ENCODE measurements at places on chromosomes 6 and 20.

GRCh38 chr20:54237116-54237943, 29.4 kb downstream of the PFDN4 start:
- DNase-seq: no peak

DNA sequence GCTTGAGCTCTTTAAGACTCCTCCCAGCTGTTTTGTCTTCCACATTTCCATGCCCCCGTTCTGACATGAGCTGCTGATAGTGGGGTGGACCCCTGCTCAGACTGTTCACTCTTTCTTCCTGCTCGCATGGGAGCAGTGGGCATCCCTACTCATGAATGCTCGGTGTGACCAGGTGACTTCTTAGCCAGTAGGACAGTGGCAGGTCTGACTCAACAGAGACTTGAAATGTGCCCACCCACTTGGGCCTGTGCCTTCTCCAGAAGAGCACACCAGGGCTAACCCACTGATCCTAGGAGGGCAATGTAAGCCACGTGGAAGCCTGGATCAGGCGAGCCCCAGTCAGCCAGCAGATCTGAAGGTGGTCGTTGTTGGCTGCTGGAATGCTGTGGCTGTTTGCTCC, 582.0 kb downstream of the QKI start:
- no peak for DNase-seq

- DNase-seq: no peak
These were observed 28.3 kb downstream of the FYN start for GRCh38 chr6:111844921-111845320.

GRCh38 chr6:111837641-111838500, 35.4 kb downstream of the FYN start:
- no peak for DNase-seq

- DNase-seq: peak; percentile 36
These were observed 1111.4 kb upstream of the CITED2 start for GRCh38 chr6:140485740-140486449.

DNA sequence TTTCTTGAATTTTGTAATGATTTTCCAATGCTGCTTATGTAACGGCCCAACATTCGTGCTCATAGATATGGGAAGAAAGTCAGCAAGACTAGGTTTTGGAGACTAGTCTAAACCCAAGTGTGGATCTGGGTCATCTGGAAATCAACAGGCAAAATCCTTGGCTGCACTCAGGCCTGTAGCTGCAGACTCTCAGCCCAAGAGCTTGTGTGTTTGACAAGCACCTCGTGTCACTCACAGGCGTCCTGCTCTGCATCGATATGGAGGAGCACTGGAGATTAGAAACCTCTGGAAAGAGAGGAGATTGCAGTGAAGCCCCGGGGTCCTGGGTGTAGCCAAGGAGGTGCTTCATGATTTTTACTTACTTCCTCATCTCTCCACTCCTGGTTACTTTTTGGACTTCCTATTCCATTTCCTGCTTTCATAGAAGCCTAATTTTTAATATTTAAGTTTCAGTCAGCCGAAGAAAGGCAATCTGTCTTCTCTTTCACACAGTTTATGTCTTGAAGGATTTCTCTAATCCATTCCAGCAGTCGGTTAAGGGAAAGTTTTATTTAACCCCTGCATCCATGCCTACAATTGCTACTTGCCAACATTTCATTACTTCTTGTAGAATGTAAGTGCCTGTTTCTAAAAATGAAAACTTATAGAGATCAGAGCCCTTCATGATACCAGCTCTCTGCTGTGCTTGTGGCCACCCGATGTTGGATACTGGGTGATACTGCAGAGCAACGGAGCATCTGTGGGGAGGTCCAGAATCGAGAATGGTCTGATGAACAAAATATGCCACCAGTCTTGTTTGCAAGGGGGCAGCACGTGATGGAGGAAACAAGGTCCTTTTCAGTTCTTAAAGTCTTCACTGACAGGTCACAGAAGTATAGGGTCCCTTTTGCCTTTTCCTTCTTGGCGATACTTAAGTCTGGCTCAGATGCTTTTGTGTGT, 296.3 kb downstream of the QKI start:
- DNase-seq: no peak

DNA sequence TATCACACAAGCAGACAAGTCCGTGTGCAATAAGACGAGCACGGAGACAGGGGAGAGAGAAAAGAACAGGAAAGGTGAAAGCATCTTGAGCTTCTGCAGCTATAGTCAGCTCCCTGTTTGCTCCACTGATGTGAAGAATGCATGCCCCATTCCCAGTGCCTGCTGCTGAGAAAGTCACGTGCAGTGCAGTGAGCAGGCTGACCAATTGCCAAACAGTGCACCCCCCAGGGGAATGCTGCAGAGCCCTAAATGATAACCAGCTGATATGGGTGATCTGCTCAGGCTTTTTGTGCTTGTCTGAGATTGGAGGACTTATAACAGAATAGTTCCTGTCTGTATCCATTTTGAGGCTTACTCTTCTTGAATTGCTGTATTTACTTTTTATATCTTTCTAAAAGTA, 121.5 kb downstream of the PACRG start:
- no peak for DNase-seq

DNA sequence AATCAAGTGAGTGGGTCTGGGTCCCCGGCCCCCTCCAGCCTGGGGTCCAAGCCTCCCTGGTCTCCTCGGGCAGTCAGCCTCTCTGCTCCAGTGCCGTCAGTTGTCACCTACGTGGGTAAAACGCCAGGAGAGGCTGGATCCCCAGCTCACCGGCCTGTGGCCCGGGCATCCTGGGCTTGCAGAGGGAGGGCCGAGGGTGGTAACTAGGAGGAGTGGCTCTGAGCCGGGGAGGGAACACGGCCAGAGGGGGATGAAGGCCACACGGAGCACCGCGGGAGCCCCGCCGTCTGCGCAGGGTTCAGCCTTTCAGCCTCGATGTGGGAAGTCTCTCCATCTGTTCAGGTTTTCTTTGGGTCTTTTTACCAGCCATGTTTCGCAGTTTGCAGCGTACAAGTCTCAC, 29.5 kb upstream of the BHLHE23 start:
- peak; percentile 9 for DNase-seq

DNA sequence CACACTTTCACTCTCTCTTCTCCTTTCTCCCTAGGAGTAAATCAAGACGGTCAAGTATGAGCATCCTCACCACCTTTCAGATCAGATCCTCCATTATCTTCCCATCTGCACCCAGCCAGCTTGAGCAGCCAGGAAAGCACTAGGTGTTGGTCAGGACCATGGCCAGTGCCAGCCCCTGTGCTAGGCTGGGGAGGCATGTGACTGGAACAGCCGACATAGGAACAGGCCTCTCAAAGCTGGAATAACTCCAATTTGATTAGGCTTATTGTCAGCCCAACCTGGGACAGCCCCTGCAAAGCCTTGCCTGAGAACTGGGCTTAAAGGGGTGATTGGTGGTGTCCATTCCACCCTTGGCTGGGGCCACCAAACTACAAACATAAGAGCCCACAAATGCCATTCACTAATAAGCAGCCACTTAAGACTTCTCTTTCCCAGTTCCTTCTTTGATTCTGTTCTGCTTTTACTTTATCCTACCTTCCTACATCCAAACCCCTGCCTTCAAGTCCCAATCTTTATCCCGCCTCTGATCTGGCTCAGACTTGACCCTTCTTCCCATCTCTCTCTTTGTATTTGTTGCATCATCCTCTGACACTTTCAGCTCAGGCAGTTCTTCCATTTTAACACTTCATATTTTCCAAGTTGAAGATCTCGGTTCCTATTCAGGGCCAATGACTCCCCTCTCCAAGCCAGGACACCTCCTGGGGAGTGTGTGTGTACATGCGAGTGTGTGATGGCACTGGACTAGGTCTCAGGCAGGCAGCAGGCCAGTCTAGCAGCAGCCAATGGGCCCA, 4.5 kb upstream of the TREM2 start:
- no peak for DNase-seq

- DNase-seq: no peak
These were observed 111.9 kb downstream of the CEBPB start for GRCh38 chr20:50302341-50303057.

GRCh38 chr6:166559662-166560061, 26.8 kb downstream of the RAMACL start:
- DNase-seq: no peak

- no peak for DNase-seq
These were observed 15.8 kb upstream of the FAM8A1 start for GRCh38 chr6:17584241-17584803.

DNA sequence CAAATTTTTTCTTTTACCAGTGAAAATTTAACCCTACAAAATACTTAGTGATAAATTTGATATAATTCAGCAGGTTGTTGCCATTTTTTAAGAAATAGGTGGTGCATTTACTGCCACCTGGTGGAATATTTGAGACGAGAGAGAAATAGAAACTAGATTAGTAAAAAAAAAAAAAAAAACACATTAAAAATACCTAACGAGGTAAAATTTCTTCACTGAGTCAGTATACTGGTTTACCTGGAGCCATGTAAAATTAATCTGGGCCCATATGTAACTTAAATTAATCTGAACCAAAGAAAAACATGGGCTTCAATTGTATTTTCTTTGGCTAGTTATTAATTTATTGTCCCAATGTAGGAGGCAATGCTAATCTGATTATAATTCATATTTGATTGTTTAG, 520.8 kb downstream of the EPM2A start:
- DNase-seq: no peak

- DNase-seq: no peak
These were observed 32.7 kb upstream of the CRISP1 start for GRCh38 chr6:49898904-49899566.

DNA sequence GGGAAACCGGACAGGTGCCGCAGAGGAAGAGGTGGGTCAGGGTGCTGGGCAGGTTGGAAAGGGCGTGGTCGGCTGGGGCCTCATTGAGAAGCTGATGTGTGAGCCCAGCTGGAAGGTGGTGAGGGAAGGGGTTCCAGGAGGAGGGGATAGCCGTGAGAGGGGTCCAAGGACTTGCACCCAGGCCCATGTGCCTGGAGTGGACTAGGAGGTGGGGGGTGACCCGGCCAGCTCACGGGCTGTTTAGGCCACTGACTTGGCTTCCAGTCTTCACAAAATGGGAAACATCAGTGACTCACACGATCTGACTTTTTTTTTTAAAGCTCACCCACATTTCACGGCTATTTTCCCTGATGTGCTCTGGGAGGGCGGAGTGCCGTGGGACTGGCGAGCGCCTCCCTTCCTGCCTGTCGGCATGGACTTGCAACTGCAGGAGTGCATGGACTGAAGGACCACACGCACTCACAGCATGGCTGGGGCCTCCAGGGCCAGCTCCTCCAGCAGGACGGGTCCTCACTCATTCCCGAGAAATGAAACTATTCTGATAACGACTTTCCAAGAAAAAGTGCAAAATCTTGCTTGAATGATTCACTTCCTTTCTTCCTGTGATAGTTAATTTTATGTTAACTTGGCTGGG, 13.5 kb upstream of the PDE10A start:
- peak; percentile 80 for DNase-seq

GRCh38 chr20:17490501-17490900, 40.7 kb downstream of the BFSP1 start:
- DNase-seq: no peak

GRCh38 chr6:136921936-136922684, at the start of gene SLC35D3:
Gene SLC35D3 (plus strand): TSS chr6:136922301. CDS start chr6:136922429, 128 bp downstream.
- no peak for DNase-seq

DNA sequence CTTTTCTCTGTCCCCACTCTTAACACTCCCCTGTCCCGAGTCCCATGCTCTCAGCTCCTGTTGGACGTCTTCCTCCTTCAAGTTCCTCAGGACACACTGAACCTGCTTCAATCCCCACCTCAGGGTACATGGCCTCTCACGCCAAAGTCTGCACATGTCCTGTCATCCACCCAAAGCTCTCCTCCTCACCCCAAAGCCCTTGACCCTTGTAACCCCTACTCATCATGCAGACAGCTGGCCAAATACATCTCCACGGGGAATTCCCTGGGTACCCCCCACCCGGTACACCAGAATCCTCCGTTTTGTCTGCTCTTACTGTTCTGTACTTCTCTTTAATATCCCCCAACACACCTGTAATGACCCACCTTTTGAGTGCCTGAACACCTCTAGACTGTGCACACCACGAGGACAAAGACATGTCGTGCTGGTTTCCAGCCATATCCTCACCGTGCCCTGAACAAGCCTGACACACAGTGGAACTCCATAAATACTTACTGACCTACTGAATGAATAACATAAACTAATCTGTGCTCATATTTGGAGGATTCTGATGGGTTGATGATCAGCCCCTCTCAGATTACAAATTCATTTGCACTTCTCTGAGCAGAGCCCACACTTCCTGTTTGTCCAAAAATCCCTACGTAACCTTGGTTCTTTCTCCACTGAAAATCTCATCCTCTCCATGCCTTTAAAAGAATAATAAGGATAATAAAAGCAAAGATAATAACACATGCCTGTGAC, 66.8 kb upstream of the EYA2 start:
- no peak for DNase-seq

DNA sequence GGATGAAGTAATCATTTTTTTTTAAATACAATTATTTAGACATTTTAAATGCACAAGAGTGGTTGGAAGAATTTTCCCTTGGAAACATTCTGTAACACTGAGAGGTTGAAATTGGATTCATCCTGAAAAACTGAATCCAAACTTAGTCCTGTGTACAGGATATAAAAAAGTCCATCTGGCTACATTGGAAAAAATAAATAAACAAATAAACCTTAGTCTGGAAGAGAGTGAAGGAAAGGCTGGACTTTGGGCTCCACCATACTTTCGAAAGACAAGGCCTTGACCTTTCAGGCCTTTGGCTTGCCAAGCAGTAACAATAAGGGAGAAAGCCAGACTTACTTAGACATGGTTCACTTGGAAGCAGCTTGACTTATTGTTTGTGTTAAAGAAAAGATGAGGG, 664.3 kb downstream of the TENT5A start:
- DNase-seq: no peak

- no peak for DNase-seq
These were observed 661.7 kb upstream of the CITED2 start for GRCh38 chr6:140036196-140036595.

DNA sequence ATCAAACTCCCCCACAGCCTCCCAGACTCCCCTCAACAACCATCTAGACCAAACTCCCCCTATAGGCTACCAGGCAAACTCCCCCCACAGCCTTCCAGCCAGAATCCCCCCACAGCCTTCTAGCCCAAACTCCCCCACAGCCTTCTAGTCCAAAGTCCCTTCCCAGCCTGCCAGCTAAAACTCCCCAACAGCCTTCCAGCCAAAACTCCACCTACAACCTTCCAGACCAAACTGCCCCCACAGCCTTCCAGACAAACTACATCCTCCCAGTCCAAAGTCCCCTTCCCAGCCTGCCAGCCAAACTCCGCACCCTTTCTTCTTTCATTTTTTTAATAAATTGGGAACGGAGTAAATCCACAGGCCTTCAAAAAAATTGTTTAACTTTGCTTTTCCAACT, 37.4 kb upstream of the SYNDIG1 start:
- DNase-seq: no peak

DNA sequence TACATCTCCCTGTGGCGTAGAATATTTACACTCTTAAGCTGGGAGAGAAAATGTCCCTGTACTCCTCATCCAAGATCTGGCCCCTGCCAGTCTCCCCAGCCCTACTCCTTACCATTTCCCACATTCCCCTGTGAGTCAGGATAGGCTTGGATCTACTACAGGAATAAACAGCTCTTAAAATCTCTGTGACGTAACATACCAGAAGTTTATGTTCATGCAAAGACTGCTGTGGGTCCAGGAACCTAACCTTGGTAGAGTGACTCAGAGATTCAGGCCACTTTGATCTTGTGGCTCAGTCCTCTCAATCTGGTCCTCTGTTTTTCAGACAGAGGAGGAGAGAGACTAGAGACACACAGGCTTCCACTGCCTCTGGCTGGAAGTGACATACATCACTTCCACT, 38.5 kb upstream of the GPR6 start:
- DNase-seq: no peak

- DNase-seq: no peak
These were observed 23.9 kb downstream of the SUMO4 start for GRCh38 chr6:149423964-149424440.
